Prostate gland (tissue), 2 donors: ENCODE measurements at places on chromosomes 2 and 18.

DNA sequence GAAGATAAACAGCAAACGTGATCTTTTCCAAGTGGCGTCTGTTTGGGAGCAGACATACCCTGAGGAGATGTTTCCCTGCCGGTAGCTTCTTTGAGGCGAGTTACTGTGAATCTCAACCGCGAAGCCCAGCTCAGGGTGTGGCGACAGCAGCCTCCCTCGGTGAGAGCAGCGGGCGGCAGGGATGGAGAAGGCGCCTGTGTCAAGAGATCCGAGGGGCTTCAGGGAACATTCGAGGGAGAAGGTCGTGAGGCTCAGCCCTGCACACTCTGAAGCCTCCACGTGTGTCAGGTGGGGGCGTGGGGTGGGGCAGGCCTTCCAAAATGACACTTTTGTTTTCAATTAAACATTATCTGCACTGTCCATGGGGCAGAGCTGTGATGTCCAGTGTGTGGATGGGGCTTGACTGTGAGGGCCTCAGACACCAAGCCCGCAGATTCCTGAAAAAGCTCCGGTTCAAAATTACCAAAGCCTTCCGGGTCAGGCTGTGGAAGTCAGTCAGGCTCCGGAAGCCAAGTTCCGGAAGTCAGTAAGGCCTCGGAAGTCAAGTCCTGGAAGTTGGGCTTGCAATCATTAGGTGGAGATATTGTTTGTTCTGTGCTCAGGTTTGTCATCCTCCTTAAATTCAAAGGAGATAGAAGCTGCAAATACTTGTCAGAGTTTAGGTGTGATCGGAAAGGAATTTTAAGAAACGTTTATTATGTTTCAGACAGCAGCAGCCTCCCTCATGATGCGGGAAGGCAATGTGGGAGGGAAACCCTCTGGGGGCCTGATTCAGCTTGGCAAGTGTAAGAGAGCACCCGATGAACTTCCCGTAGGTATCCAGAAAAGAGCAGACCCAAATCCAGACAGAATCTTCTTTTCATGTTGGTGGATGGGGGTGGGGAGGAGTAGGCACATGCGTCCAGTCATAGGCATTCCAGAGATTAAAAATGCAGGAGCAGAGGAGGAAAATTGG lies 20.7 kb downstream of the SMIM21 start:
- no peak for DNase-seq

DNA sequence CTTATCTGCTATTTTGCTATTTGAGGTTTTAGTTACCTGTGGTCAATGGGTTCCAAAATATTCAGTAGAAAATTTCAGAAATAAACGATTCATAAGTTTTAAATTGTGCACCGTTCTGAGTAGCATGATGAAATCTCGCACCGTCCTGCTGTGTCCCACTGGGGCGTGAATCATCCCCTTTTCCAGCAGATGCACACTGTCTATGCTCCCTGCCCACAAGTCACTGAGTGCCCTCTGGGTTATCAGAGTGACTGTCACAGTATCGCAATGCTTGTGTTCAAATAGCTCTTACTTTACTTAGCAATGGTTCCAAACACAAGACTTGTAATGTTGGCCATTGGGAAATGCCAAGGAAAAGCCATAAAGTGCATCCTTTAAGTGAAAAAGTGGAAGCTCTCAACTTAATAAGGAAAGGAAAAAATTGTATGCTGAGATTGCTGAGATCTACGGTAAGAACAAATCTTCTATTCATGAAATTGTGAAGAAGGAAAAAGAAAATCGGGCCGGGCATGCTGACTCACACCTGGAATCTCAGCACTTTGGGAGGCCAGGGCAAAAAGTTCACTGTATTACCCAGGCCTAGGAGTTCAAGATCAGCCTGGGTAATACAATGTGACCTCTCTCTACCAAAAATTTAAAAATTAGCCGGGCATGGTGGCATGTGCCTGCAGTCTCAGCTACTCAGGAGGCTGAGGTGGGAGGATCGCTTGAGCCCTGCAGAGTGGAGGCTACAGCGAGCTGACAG lies 13.3 kb downstream of the COL4A3 start:
- no peak for DNase-seq

DNA sequence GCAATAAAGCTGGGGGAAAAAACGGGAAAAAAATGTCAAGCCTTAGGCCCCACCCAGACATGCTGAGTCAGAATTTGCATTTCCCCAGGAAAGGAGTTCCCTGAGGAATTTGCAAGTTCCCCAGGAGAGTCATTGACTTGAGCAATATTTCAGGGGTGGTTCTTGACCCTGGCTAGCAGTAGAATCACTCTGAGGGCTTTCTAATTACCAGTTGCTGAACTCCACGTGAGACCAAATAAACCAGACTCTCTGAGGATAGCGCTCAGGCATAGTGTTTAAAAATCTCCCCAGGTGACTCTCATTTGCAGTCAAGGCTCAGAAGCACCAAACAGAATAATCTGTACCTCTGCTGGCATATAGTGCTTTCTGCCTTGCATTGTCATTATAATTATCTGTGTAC lies 48.7 kb downstream of the C1QL2 start:
- no peak for DNase-seq

- DNase-seq: no peak
These were observed 1591.2 kb upstream of the LRRTM1 start for GRCh38 chr2:81895620-81896250.

GRCh38 chr18:54197747-54198411 lies 26.6 kb downstream of the MBD2 start:
- no peak for DNase-seq

DNA sequence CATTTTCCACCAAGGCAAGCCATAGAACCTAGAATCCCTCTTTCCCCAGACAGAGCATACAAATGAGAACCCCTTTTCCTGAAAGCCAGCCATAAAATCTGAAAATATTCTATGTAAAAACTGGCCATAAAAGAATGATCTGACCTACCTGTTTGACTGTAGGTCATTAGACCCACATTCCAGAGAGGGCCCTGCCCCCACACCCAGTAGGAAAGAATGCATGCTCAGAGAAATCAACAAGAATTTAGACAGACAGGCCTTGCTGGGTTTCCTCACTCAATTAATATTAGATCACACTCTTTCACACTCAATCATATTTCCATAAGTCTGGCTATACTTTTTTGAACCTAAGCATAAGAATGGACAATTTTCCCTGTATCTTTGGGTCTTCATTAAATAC lies 929.5 kb downstream of the ERBB4 start:
- no peak for DNase-seq

- DNase-seq: no peak
These were observed 1.4 kb downstream of the RMC1 start for GRCh38 chr18:23504720-23505119.

DNA sequence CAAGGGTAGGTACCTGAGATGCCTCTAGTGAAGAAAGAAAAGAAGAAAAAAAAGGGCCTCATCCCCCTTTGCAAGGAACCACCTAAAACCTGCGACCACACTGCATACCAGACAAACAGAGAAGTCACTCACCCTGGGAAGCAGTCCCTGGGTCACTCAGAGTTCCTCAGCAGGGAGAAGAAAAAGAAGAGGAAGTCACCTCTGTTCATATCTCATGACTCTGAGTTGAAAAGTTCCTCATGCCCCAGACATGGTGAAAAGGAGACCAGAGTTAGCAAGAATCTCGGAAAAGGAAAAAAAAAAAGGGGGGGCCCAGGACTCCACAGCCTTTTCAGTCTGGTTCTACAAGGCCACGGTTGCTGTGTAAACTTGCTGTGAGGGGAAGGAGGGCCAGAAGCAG lies 478.4 kb upstream of the NRXN1 start:
- no peak for DNase-seq

- DNase-seq: no peak
These were observed 879.9 kb upstream of the CDH2 start for GRCh38 chr18:29056800-29057199.

GRCh38 chr2:47190188-47190881 lies 35.2 kb upstream of the STPG4 start:
- no peak for DNase-seq

GRCh38 chr2:218727502-218728165 lies 17.0 kb downstream of the TTLL4 start:
- no peak for DNase-seq
